ENCODE measurements at places on chromosomes 2 and 18.

DNA sequence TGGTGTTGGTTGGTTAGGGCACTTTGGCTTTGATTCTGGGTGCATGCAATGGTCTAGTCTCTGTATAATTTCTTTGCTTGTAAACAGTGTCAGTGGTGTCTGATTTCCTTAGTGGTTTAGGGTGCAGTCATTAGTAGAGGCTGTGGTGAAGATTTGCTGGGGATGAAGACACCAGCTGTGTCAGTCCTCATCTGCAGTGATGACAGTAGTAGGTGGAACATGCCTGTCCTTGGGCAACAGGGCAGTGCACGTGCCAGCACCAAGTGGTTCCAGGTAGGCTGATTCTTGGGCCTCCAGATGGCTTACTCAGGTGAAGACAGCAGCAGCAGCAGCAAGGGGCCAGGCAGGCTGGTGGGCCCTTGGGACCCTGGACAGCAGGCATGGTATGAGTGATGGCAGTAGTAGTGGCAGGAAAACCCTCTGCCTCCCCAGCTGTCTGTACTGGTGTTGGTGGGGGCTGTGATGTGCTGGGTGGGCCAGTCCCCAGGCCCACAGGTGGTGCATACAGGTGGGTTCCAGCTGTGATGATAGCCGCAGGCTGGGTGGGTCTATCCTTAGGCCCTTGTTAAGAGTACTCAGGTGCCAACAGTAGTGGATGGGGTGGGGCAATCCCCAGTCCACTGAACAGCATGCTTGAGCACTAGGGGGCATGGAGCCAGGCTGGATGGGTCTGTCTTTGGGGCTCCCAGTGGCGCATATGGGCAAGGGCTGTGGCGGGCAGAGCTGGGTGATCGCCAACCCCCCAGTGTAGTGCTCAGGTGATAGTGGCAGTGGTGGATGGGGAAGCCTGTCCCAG lies 140.7 kb upstream of the THUMPD2 start:
- no peak for DNase-seq

- DNase-seq, result no peak
Observed at GRCh38 chr18:76708071-76708721, 114.2 kb upstream of the ZNF236 start.

- no peak for DNase-seq
Observed at GRCh38 chr2:12335131-12335530, 381.6 kb upstream of the TRIB2 start.

DNA sequence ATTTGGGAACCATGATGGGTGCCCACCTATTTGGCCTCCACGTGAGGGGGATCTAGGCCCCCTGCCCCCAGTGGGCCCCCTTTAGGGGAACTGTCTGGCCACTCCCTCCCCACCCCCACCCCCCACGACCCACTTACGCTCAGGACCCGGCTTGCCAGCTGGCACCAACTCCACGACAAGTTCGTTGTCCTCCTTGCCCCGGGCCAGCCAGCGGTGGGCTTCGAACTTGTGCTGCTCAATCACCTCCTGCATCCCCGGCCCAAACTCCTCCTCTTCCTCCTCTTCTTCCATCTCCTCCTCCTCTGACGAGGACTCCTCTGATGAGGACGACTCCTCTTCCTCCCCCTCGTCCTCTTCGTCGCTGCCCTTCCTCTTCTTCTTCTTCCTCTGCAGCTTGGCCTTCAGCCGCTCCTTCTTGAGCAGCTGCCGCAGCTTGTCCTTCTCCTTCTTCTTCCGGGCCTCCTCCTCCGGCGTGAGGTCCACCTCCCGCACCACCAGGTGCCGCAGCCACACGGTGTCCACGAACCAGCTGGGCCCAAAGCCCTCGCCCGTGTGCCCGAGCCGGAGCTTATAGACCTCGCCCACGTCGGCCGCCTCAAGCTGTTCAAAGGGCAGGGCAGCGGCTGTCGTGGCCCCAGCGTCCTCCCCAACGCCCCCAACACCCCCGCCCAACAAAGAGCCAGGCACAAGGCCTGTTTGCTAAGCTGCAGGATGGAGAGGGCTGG lies 96.9 kb downstream of the LOXHD1 start:
- DNase-seq, result no peak

DNA sequence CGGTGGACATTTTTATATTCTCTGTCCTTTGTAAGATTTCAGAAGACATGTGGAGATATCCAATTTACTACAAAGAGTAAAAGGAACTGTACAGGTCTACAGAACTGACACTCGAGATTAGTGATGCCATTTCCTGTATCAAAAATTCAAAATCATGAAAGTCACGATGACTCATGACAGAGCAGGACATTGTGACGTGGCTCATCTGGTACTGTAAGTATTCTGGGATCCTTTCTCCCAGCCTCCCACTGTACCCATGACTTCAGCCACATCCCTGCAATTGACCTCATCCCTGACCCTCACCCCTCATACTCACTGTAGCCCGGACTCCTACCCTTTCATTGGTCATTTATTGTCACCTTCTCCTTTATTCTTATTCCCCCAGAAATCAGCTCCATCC lies 736.5 kb downstream of the EPHA4 start:
- no peak for DNase-seq

DNA sequence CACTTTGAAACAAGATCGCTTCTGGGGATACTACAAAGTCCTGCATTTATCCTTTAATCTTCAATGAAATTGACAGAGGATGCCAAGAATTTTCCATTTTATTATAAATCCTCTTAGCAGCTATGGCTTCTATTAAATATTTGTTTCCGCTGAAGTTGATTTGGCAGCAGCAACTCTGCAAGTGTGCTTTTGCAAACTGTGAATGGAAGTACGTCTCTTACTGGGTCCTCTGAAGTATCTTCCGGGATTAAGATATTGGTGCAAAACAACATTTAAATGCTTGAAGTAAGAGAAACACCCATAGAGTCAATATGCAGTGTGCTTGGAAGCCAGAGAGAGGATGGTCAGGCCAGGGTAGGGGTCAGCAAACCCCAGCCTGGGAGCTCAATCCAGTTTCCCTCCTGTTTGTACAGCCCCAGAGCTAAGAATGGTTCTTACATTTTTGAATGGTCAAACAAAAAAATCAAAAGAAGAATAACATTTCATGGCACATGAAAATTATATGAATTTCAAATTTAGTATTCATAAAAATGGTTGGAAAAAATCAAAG lies 13.6 kb downstream of the CCDC68 start:
- no peak for DNase-seq

DNA sequence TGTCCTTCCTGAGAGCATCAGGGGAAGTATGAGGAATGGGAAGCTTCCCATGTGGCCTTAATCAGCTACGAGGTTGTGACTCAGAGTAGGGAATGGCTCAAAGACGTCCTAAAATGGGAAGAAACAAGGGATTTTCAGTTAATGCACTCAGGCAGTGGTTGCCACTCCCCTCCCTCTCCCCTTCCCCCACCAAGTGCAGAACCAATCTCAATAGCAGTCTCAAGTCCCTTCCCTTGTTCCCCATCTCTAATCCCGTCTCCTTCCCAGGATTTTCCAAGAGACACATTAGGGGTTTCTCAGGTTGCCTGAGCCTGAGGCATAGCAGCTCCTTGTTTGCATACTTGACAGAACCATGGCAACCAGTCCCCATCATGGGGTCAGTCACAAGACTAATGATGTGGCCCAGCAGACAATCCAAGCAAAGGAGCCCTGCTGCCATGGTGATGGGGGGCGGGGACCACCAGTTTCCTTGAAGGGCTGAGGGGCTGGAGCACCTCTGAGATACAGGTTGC lies 18.2 kb upstream of the RESP18 start:
- DNase-seq, result peak; percentile 30

DNA sequence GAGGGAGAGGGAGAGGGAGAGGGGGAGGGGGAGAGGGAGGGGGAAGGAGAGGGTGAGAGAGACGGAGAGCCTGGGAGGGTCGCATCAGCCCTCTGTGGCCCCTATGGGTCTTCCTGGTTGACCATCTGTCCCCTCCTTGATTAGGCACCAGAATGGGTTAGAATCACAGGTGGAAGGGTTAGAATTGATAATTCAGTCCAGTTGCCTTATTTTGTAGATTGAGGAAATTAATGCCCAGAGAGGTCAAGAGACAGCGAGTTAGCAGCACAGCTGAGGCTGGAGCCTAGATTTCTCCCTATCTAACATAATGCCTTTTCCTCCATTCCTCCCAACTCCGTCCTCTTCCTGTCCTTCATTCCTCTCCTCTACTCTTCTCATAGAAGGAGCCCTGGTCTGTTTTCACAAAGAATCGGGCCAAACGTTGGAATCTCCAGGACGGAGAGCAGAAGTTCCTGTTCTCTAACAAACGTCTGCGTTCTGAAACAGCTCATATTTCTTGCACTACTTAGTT lies 338 bp upstream of the THUMPD2 start:
- no peak for DNase-seq

DNA sequence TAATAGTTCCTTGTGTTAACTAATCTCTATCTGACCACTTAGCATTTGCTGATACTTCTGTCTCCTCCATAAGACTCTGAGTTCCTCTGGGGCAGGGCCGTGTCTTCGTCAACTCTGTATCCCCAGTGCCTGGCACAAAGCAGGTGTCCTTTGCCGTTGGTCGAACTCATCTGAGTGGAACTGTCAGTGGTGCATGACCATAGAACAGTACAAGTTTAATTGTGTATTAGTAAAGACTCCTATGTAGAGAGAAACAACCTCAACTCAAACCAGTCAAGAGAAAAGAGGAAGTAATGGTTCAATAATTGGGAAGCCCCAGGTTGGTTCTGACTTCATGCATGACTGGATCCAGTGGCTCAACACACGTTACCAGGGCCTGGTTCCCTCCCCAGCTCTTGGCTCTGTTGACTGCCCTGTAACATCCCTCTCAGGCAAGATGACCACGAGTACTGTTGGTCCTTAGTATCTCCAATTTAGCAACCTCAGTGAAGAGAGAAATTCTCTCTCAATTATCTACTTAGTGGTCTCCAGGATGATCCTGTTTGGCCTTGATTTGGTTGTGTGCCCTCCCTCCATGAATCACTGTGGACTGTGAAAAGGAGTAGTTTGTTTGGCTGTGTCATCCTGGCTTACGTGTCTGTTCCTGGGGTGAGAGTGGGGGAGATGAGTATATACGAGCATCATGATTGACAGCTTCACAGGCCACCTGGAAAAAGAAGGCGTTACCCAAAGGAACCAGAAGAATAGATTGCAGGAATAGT lies 58.5 kb upstream of the MSH6 start:
- DNase-seq, result peak; percentile 19

GRCh38 chr2:32838418-32838817 lies 108.3 kb upstream of the LTBP1 start:
- no peak for DNase-seq

DNA sequence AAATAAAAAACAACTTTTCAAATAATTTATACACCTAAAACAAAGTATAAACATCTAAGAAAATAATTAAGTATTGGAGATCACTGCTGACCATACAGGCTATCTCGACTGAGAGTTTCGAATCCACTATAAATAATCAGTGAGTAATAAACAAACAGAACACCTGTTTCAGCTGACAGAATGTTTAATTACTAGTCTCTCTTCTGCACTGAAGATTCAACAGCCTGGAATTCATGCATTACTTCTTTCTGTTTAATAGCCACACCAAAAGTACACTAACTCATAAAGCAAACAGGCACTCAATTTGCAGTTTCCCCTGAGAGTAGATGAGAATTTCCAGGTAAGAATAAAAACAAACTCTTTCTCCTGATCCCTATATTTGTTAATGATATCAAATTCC lies 138.5 kb downstream of the RBMS1 start:
- DNase-seq, result no peak

DNA sequence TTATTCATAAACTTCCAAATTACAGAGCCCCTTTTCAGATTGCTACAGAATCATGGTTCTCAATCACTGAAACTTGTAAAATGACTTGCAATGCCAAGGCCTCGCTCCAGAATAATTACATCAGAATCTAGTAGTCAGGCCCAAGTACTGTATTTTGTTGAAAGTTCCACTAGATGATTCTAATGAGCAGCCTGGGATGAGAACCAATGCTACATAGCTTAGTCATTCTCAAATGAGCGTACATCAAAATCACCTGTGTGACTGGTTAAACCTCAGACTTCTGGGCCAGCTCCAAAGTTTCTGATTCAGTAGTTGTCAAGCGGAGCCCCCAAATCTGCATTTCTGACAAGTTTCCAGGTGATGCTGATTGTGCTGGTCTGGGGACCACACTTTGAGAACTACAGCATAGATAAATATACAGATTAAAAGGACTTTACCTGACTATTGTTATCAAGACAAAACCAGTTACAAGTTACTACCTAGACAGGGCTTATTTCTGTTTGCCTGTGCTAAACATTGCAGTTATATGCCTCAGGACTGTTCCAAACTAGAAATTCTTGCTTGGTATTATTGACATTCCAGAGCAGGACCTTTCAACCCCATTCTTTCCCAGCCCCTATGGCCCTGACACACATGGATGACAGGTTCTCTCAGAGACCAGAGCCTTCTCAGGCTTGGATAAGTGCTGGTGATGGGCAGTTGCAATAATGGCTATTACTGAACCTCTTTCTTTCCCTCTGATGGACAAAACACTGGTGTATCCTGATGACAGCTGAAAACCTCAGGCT lies 83.1 kb downstream of the UPP2 start:
- no peak for DNase-seq

GRCh38 chr2:54500404-54501205 lies 44.5 kb downstream of the SPTBN1 start:
- DNase-seq, result no peak

DNA sequence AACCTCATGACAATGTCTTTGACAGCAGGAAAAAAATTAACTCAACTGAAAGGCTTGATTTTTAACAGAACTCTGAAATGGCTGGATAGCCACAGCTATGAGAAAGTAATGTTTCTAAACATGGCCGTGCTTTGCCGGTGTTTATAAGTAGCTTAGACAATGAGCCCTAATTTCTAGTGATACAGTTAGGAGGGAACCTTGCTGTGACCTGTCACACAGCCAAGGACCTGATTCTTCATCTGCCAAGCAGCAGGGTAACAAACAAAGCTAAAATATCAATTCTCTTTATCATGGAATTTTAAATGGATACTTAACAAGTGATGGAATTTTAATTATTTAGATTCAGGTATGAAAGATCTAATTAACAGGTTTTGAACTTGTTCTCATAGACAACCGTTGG lies 24.3 kb upstream of the DYNC2LI1 start:
- no peak for DNase-seq

DNA sequence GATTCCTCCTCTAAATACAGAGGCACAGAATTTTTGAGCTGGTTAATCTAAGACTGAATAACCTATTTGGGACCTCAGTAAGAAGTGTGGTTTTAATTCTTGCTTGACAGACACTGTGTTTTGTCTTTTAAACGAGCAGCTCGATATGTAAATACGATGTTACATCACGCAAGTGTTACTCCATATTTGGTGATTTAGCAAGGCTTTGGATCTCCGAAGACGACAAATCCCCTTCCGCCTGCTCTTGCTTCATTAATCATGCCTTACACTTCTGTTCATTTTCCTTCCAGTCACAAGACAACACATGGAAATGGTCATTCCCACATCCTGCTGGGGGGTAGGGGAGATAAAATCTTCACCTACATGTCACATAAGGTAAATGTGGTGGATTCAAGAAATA lies 9.4 kb downstream of the BCL11A start:
- no peak for DNase-seq

GRCh38 chr2:5791371-5791770 lies 99.2 kb downstream of the SOX11 start:
- DNase-seq, result no peak

All from iPS-NIHi11 (cell line).